Activated CD8-positive, alpha-beta T cell treated with anti-CD3 and anti-CD28 coated beads, Interleukin-2, amount 10 ng/mL, durations not matched to agents 7 days and 5 days (primary cell): ENCODE measurements at places on chromosomes 6 and 20.

GRCh38 chr6:71721642-71722041 lies 164.7 kb upstream of the RIMS1 start:
- H3K27me3 ChIP-seq: no peaks in the 10 kb centered on the region
- no peak overlapping the region for H3K27ac ChIP-seq
- H3K4me3 ChIP-seq: no peak overlapping the region
- DNase-seq: no peak

DNA sequence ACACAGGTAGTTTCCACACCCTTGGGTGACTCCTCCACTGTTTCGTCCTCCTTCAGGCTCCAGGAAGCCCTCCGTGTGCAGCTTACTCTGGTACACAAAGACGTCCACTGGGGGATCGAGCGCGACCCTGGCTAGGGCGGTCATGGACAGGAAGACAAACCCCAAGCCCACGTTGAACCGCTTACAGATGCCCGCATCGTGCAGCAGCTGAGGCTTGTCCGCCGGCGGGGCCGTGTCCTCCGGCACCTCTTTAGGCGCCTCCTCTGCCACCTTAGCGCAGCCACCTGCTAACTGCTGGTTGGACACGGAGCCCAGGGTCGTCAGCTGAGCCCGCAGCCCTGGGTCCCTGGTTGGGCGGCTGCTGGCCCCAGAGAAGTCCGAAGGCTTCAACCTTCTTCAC lies 309.0 kb upstream of the BTBD3 start:
- DNase-seq: no peak
- no peak overlapping the region for H3K27ac ChIP-seq
- H3K36me3 ChIP-seq: no peaks in the 10 kb centered on the region
- H3K4me3 ChIP-seq: no peak overlapping the region

- no peaks in the 10 kb centered on the region for H3K27me3 ChIP-seq
- H3K4me3 ChIP-seq: no peak overlapping the region
- DNase-seq: no peak
- no peak overlapping the region for H3K27ac ChIP-seq
Measured at GRCh38 chr6:155274533-155274932, 10.7 kb downstream of the CLDN20 start.

DNA sequence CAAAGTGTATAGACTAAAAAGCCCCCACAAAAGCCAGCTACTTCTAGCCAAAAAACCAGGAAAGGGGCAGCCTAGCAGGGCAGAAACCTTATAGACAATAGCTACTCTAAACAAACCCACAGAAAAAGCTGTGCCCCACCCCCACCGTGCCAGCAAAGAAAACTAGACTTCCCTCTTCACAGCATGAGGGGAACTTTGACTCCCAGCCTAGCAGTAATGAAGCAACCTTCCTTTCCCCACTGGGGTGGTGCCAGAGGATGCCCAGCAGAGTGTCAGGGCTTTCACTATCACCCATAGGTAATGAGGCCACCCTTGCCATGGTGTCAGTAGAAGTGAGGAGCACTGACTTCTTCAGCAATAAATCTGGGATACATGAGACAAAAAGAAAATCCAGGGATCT lies 99.0 kb upstream of the LGSN start:
- no peaks in the 10 kb centered on the region for H3K4me1 ChIP-seq
- DNase-seq: no peak
- no peaks in the 10 kb centered on the region for H3K27me3 ChIP-seq
- no peak overlapping the region for H3K4me3 ChIP-seq
- no peak overlapping the region for H3K27ac ChIP-seq

DNA sequence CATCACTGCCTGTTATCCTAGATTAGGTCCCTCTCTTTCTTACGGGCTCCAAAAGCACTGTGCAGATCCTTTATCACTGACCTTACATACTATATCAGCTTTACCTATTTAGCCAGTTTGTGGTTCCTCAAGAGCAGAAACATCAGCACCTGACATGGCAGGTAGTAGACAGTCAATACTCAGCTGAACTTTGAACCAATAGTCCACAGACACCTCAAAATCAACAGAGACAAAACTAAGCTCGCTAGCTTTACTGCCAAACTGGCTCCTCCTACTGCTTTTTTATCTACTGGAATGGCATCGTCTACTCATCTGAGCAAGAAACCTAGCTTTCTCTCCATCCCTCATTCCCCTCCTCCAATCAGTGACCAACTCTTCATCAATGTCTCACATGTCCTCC lies 5.6 kb downstream of the IL17A start:
- H3K27me3 ChIP-seq: peaks cover 38% of the 10 kb centered on the region
- H3K4me1 ChIP-seq: no peaks in the 10 kb centered on the region
- no peak for DNase-seq
- no peak overlapping the region for H3K4me3 ChIP-seq
- no peak overlapping the region for H3K27ac ChIP-seq
- H3K36me3 ChIP-seq: no peaks in the 10 kb centered on the region

- H3K27me3 ChIP-seq: no peaks in the 10 kb centered on the region
- H3K4me1 ChIP-seq: no peaks in the 10 kb centered on the region
- DNase-seq: no peak
- no peak overlapping the region for H3K4me3 ChIP-seq
Measured at GRCh38 chr6:126939784-126940183, 178.7 kb upstream of the RSPO3 start.

DNA sequence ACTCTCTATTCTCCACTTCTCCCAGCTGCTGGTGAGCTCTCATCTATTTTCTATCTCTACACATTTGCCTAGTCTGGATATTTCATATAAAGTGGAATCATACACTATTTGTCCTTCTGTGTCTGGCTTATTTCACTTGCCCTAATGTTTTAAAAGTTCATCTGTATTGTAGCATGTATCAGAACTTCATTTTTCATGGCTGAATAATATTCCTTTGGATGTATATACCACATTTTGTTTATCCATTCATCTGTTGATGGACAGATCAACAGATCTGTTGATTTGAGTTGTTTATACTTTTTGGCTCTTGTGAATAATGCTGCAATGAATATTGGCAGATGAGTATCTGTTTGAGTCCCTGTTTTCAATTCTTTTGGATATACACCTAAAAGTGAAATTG lies 49.6 kb downstream of the NHLRC1 start:
- no peak overlapping the region for H3K4me3 ChIP-seq
- H3K4me1 ChIP-seq: no peaks in the 10 kb centered on the region
- H3K27ac ChIP-seq: no peak overlapping the region
- no peak for DNase-seq
- peaks cover 5% of the 10 kb centered on the region for H3K27me3 ChIP-seq

DNA sequence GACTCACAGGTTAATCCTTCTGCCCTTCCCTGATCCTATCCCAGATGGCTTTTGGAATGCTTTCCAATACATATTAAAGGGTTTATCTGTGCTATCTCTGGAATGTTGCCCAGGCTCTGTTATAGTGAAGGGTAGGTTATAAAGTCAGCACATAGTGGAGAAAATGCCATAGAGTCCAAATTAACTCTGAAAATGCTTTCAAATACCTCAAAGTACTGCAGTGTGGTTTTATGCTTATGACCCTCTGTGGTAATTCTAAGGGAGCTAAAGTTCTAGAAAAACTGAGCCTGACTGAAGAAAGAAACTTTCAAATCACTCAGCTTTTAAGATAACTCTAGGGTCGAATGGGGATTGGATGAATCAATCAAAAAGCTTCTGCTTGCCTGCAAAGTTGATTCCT lies 159.8 kb downstream of the PLCB1 start:
- H3K36me3 ChIP-seq: no peaks in the 10 kb centered on the region
- no peaks in the 10 kb centered on the region for H3K27me3 ChIP-seq
- H3K4me3 ChIP-seq: no peak overlapping the region
- H3K4me1 ChIP-seq: no peaks in the 10 kb centered on the region
- no peak for DNase-seq
- H3K27ac ChIP-seq: no peak overlapping the region

GRCh38 chr6:162856885-162857284 lies 129.1 kb downstream of the PACRG start:
- no peaks in the 10 kb centered on the region for H3K4me1 ChIP-seq
- no peaks in the 10 kb centered on the region for H3K27me3 ChIP-seq
- no peak for DNase-seq
- no peak overlapping the region for H3K27ac ChIP-seq
- H3K36me3 ChIP-seq: no peaks in the 10 kb centered on the region
- no peak overlapping the region for H3K4me3 ChIP-seq
